ENCODE measurements at places on chromosomes 4 and X.

DNA sequence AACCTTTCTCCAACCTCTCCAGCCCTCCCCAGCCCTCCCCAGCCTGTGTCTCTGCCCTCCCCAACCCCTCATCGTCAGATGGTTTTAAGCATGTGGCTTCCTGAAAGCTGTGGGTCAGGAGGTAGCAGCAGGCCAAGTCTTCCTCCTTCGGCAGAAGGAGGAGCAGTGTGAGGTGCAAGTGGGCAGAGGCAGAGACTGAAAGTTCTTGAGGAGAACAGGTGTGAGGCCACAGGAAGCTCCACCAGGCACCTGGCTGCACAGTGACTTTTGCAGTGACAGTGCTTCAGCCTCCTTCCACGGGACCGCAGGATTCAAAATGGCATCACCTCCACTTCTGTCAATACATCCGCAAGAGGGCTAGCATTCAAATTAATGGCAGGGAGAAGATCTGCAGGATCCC, 203.9 kb upstream of the LEF1 start:
- DNase-seq = peak; percentile 36

DNA sequence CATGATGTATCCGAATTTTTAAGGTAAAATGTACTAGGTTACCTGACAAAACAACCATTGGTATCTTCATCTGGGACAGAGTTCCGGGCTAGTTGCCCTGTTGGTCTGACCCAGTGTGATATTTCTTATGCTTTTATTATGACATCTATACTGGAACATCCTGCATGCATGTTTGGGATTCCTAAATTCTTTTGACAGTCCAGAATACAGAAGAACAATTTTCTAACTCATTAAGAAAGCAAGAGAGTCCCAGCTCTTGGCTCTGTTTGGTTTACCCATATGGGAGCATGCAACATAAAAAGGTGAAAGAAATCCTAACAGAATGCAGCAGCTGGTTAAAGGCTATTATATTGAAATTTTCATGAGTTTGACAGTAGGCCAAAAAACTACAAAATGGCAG, 247.7 kb upstream of the FTHL17 start:
- no peak for DNase-seq

DNA sequence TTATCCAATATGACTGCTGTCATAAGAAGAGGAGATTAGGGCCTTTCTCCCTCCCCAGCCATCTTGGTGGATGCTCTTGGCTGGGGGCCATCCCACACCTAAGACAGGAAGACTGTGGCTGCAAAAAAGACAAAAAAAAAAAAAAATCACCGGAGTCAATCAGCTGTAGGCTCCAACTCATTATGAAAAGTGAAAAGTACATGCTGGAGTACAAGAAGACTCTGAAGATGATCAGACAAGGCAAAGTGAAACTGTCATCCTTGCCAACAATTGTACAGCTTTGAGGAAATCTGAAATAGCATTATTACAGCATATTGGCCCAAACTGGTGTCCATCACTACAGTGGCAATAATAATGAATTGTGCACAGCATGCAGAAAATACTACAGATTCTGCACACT, 5.2 kb downstream of the EGFL6 start:
- no peak for DNase-seq

GRCh38 chrX:12895866-12896265, 10.6 kb upstream of the TLR8 start:
- DNase-seq = no peak

- no peak for DNase-seq
Measured at GRCh38 chrX:386239-386767, 404 bp downstream of the PPP2R3B start.

DNA sequence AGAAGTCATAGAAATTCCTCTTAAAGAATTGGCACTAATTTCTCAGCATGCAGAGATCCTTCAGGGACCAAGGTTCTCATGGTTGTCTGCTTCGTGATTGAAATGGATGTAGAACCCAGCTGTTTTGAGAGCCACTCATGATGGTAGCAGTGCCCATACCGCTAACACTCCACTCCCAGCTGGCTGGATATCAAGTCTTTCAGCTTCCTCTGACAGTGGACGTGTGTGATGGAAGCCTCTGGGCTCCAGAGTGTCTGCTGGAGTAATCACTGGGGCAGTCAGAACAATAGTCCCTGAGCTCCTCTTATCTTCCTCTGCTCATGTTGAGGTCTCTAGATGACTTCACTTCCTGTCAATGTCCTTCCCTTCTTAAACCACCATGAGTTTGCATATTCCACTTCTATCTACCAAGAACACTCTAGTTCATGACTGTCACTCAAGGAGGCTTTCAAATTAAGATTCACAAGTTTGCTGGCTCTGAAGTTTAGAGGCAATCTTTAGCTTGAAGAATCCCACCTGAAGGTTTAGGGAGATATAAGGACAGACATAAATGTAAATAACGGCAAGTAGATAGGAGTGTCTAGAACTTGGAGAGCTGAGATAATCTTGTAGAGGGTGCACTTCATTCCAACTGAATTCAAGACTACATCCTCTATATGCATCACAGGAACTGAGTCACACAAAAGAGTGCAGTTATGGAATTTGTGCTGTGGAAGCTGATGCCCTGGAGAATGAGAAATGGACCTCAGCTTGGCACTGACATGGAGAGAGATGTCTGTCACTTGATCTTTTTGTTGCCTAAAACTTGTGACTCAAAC, 64.5 kb upstream of the WDR1 start:
- peak; percentile 21 for DNase-seq

DNA sequence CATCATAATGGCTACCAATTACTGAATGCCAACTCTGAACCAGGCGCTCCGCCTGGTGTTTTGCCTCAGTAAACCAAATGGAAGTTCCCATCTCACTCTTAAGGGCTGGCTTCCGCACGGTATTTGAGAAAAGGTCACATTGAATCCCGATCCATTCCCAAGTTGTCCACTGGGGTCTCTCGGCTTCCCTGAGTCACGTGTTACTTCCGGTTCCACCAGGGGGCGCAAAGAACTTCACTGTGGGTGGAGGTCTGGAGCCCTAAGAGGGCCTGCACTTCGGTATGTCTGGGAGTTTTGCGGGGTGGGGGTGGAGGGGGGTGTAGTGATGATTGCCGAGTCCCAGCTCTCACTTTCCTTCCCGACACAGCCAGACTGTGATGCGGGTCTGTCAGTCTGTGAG, 13.4 kb upstream of the NHS start:
- DNase-seq = no peak

DNA sequence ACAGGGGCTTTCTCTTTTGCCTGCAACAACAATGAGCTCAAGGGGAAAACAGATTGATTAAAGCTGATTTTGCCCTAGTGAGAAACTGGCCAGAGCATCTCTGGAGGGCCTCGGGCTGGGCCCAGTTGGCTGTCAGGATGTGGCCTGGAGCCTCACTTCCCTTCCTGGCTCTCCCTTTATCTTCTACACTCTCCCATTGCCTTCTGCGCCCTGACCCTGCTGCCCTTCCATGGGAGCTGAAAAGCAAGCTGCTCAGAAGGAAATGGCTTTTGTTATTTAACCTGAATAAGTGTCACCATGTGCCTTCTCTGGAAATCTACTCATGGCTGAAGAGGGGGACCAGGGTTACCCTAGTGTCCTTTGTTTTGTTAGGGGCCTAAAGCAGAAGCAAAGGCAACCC, 43.8 kb downstream of the NHSL2 start:
- no peak for DNase-seq

GRCh38 chrX:55342533-55343501, 78.1 kb upstream of the PAGE3 start:
- DNase-seq = peak; percentile 62

DNA sequence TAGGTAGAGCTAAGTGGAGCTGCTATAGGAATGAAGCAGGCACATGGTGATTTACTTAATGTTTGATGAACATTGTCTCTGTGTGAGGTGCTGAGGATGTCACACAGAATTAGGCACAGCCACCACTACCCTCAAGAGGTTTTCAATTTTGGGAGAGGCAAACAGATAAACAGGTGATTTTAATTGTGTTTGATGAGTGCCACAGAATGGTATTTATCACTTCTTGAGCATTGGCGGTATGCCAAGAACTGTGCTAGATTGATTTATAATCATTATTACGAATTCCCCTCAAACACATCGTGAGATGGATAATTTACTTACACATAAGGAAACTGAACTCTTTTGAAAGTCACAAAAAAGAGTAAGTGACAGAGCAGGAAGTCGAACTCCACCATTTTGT, 74.8 kb downstream of the FREM3 start:
- DNase-seq = no peak

- DNase-seq = no peak
Measured at GRCh38 chr4:113524096-113524495, 237.4 kb downstream of the CAMK2D start.

GRCh38 chrX:67787196-67787595, 243.4 kb downstream of the AR start:
- DNase-seq = no peak

DNA sequence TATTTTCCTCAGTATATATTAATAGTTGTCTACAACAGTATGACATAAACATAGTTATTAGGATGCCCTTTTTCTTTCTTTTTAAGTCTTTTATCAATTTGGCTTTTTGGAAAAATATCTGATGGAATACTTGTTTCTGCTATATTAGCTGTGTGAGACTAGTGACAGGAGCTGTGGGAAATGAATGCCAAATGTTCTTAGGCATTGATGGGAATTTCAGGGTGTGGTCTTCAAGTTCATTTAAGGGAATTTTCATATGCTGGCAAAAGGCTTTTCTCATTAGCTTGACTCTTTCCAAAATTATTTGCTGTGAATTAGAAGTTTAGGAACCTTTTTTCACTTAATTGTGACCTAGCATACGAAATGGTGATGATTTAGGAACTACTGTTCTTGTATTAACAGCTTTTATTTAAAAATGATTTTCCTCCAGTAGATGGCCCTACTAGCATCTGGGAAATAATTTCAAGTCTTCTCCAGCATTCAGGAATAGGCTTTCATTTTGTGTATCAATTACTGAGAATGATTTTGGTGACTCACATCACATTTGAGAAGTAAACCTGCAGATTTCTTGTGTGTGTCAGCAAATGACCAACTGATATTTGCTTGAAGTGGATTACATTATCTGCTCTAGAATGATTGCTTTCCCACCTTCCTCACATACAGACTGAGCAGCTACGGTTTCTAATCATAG, 70.9 kb downstream of the HTT start:
- DNase-seq = no peak

- no peak for DNase-seq
Measured at GRCh38 chr4:142500966-142501365, 345.1 kb downstream of the INPP4B start.

DNA sequence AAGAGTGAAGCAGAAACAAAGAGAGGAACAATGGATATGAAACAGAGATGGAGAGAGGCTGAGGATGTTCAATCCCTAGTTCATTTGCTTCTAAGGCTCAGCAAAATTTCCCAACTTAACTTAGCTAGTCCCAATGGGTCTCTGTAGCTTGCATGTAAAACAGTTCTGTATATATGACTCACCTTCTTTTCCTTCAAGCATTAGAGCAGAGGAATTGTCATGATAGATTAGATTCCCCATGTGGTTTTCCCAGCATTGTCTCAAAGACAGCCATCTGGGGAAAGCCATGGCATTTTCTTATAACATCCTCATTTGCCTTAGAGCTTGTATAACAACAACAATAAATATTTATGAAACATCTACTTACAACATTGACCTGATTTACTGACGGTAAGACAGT, 93.9 kb upstream of the GATB start:
- no peak for DNase-seq

GRCh38 chr4:36854554-36854953, 390.0 kb upstream of the NWD2 start:
- no peak for DNase-seq

DNA sequence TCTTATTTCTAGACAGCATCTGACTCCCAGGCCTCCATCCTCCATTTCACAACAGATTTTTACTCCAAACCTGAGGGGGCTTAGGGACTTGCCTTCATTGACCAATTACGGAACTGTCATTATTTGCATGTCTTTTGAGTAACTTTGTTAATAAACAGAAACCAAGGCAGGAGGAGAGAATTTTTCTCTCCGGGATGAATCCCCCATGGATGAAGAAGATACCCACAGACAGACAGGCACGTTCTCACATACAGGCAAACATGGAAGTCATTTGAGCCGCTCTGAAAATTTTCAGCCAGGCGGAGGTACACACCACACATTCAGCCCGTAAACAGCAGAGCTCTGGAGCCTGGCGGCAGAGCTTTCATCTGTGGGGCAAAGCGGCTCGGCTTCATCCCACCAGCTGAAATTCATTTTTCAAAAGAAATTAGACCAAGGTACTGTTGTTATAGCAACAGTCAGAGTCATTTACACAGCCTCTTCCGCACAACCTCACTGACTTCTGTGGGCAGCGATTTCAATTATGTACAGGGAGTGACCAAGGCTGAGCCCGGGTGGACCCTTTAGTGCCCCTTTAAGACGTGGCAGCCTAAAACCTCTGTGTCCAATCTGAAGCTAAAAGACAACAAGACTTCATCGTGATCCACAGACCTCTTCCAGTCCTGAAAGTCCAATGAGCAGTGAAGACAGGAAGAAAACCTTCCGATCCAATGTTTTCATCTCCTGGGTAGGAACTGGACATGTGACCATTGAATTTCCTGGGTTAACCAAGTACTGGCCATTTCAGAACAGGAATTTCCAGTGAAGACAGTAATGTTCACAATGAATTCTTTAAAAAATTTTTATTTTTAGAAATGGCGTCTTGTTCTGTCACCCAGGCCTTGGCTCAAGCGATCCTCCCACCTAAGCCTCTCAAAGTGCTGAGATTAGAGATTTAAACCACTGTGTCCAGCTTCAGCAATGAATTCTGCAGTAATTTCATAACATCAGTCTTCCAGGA, 237.0 kb downstream of the MGST2 start:
- no peak for DNase-seq

GRCh38 chrX:74293343-74293946, 10.5 kb upstream of the ZCCHC13 start:
- peak; percentile 49 for DNase-seq

DNA sequence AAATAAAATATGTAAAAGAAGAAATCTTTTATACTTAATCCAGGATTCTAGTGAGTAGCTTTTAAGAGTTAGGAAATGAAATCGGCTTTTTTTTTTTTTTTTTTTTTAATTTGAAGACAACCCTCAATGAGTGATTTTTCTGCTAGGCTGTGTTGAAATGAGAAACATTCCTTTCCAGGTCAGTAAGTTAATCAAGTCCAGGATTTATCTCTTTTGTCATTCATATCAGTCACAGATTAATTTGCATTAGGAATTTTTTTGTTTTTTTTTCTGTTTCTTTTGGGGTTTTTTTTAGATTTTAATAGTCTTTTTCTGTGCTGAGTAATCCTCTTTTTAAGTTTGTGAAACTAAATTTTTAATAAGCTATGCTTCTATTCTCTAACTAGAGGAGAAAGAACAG, 448.1 kb downstream of the ADGRL3 start:
- no peak for DNase-seq

DNA sequence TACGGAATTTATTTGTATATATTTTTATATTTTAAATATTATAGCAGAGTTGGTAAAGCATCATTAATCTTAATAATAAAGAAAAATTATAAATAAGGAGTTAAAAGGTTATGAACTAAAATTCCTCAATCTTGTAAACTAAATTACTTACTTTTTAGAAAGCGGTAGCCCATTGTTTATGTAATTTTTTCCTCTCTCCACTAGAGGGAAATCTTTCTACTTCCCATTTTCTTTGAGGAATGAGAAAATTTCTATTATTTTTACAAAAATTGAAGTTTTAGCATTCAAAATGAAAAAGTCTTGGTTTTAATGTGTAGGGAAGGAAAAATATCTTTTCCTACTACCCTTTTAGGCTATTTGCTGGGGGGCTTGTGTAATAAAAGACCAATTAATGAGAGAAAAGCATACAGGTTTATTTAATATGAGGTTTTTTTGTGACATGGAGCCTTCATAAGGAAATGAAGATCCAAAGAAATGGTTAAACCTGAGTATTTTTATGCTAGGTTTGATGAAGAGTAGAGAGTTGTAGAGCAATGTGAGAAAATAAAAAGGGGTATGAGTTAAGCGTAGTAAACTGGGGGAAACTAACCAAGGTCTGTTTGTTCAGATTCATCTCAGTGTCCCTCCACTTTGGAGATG, 68.7 kb upstream of the ADAD1 start:
- no peak for DNase-seq
